ENCODE measurements at places on chromosomes 7 and 10. TPM values are rescaled to one million over a fixed set of nuclear protein-coding genes. Genes with fewer than 3 reads are reported as not detected.

Gene MPP7
- total RNA-seq: 2.2 TPM

Gene TWIST1
- 29.1 TPM for total RNA-seq

Gene TWNK
- total RNA-seq: 8.0 TPM

Gene DOCK4
- 5.5 TPM for total RNA-seq

Gene HYAL4
- 0.37 TPM for total RNA-seq

Gene ACSL5
- 13.5 TPM for total RNA-seq

Gene PPP1R3C
- 5.2 TPM for total RNA-seq

Gene UNCX
- total RNA-seq: not detected

Gene FUOM
- 4.7 TPM for total RNA-seq

Gene VSTM2A
- total RNA-seq: 0.14 TPM

Gene GPR15LG
- total RNA-seq: not detected

Gene CCDC7
- total RNA-seq: 3.0 TPM

Gene ZMIZ1
- 13.5 TPM for total RNA-seq
